ENCODE measurements at places on chromosomes 16 and 17. TPM values are rescaled to one million over a fixed set of nuclear protein-coding genes. Genes with fewer than 3 reads are reported as not detected.

- no peak for DNase-seq
Observed at GRCh38 chr16:21125191-21125590, 25.5 kb downstream of the DNAH3 start.

DNA sequence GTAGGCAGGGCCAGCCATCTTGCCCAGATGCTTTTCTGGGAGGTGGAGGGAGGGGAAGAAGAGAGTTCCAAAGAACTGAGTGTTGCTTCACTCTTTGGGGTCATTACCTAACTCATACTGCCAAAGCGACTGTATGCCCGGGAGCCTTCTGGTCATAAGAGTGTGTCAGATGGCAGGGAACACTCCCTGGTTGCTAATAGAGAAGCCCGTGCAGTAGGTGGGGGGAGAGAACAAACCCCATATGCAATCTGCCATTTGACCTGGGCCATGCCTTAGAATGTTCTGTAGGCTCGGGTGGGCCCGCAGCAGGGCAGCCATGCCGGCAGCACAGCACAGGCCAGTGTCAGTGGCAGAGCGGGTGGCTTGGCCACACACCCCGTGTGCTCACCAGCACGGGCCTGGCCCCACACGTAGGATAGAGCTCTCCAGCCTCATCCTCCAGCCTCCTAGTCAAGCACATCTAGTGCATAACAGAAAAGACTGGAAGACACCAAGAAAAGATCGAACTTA, 120.5 kb downstream of the SOCS1 start:
- no peak for DNase-seq

- no peak for DNase-seq
Observed at GRCh38 chr17:72432881-72433280, 312.1 kb downstream of the SOX9 start.

- no peak for DNase-seq
Observed at GRCh38 chr16:66135421-66135831, 231.1 kb upstream of the CDH5 start.

SMIM36 gene
- not detected for total RNA-seq

DNA sequence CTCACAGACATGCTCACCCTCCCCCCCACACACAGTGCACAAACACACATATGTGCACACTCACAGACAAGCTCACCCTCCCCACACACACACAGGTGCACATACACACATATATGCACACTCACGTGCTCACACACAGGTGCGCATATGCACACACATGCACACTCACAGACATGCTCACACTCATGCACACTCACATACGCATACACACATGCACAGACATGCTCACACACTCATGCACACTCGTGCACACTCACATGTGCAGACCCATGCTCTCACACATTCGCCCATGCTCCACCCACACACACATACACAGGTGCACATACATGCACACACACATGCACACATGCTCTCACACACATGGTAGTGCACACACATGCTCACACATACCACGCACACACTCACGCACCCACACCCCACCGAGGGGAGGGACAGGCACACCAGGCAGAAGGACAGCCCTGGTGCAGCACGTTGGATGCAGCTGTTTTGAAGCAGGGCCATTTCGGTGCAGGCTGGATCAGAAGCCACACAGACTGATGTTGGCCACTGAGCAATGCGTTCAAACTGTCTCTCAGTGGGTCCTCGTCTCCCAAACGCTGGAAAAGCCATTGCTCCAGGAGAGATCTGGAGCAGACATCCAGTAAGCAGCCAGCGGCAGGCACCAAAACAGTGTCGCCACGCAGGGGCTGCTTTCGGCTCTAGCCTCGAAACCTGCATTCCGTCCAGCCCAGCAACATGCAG, 86.2 kb upstream of the ZNF469 start:
- DNase-seq = no peak

- no peak for DNase-seq
Observed at GRCh38 chr16:8547762-8548161, 42.5 kb downstream of the TMEM114 start.

RNF166 gene
- total RNA-seq = 59.0 TPM

DNA sequence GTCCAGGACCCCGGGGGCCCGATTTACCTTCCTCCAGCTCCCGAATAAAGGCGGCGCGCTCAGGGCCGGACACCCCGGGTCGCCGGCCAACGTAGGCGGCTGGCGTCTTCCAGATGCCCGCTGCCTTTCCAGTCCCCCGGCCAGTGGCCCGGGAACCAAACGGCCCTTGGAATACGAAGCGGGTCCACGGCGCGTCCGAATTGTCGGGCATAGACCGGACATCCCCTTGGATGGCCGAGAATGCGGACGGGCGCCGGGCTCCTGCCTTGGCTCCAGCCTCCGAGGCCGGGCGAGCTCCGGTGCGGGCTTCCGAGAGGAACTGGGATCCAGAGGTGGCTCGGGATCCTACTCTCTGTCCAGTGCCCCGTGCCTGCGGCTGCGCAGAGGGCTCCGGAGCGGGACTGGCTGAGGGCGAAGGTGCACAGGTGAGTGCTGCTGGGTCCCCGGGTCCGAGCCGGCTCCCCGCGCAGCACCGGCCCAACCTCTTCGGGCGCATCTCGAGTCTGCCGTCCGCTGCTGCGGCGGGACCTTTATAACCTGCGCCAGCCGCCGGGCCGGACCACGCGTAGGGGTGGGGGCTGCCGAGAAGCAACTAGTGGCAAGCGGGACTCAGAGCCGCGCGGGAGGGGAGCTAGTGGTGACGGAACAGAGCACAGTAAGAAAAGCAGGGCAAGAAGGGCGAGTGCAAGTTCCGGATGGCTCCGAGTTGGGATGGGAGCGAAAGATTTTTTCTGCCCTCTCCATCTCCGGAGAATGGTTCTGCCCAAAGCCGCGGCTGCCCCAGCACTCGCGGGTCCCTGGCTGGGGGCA, at the start of gene HAP1:
Gene HAP1 (minus strand): TSS at position 505 of the 810 bp plus-strand sequence. CDS start 9 bp downstream, at position 496.
- DNase-seq = peak; percentile 28

DNA sequence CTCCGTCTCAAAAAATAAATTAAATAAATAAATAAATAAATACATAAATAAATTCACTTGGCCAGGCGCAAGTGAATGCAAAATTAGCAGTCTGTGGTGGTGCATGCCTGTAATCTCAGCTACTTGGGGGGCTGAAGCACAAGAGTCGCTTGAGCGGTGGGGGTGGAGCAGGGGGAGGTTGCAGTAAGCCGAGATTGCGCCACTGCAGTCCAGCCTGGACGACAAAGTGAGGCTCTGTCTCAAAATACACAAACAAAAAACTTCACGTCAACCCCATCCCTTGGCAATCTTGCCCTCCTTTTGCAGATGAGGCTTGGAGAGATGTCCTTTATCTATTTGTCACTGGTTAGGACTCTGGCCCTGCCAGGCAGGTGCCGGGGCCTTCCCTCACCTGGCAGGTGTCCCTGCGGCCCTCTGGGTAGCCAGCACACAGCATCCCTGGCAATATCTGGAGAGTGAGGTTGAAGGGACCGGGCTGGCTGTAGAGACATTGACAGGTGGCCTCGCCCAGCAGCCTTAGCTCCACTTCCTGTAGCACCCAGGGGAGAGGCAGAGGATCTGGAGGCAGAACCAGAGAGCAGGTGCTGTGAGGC, 4.4 kb downstream of the PRSS36 start:
- no peak for DNase-seq

- no peak for DNase-seq
Observed at GRCh38 chr17:36978810-36979564, 30.2 kb downstream of the AATF start.

CD300H gene
- total RNA-seq = not detected

- DNase-seq = no peak
Observed at GRCh38 chr17:64607862-64608565, 54.1 kb downstream of the SMURF2 start.

- DNase-seq = no peak
Observed at GRCh38 chr17:58247511-58248363, 9.4 kb downstream of the LPO start.

OR3A2 gene
- 8.3 TPM for total RNA-seq

CRAMP1 gene
- total RNA-seq = 14.4 TPM

DNA sequence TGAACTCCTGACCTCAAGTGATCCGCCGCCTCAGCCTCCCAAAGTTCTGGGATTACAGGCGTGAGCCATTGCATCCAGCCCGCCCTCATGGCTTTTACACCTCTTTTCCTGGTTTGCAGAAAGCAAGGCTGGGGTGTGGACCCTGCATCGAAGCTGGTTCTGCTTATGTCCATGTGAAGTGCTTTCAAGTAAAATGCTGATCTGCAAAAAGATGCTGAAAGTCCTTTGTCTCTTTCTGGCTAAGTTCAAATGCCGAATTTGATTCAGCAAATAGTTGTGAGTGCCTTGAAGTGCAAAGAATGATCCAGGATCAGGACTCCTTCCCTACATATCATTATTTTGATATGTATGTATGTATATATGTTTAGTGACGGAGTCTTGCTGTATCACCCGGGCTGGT, 17.1 kb downstream of the NAA60 start:
- no peak for DNase-seq

- peak; percentile 84 for DNase-seq
Observed at GRCh38 chr17:50372758-50373556, at the start of the genes EME1 and MRPL27. Gene EME1, plus strand, starts transcription at chr17:50373229. Its CDS starts 1,980 bp downstream, at chr17:50375209. Gene MRPL27, minus strand, starts transcription at chr17:50373184. Its CDS starts 14 bp downstream, at chr17:50373170.

MAPT gene
- total RNA-seq = 0.88 TPM

DNA sequence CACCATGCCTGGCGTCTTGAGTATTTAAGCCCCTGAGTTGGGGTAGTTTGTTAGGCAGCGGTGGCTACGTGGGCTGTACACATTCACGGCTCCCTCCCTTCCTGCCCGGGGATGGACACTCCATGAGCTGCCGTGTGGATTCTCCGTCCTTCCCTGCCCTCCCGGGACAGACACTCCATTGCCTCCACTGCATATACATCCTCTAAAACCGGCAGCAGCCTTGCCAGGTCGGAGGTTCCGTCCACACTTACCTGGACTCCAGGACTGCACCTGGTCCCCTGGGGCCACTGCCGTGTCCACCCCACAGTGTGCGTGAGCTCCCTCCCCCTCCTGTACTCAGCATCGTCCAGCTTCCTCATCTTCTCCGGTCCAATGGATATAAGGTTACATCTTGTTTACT, 3.5 kb upstream of the SPATA2L start:
- no peak for DNase-seq

- DNase-seq = no peak
Observed at GRCh38 chr16:68447653-68448359, 502 bp downstream of the SMPD3 start.

GRCh38 chr17:78343187-78343542, 16.7 kb downstream of the SOCS3 start:
- no peak for DNase-seq

- DNase-seq = peak; percentile 62
Observed at GRCh38 chr17:56891751-56892150, 22.1 kb downstream of the TRIM25 start.

ATP2A1 gene
- 2.0 TPM for total RNA-seq

- DNase-seq = no peak
Observed at GRCh38 chr17:27456681-27457359, 572 bp downstream of the KSR1 start.

- DNase-seq = no peak
Observed at GRCh38 chr17:10610884-10611283, 46.2 kb downstream of the MYH3 start.

- no peak for DNase-seq
Observed at GRCh38 chr17:39695089-39695474, 4.8 kb upstream of the ERBB2 start.

CA10 gene
- not detected for total RNA-seq

GRCh38 chr17:57987581-57988300, at the start of gene VEZF1:
Gene VEZF1, minus strand, starts transcription at chr17:57988254. Its CDS starts 143 bp downstream, at chr17:57988111.
- DNase-seq = peak; percentile 82

- DNase-seq = no peak
Observed at GRCh38 chr17:45775148-45775547, 9.0 kb upstream of the CRHR1 start.

Measured in activated naive CD8-positive, alpha-beta T cell treated with anti-CD3 and anti-CD28 coated beads for 36 hours (primary cell).